Sigmoid colon (tissue), 7 donors: ENCODE measurements at places on chromosomes 1 and 21. TPM values are rescaled to one million over a fixed set of nuclear protein-coding genes. Genes with fewer than 3 reads are reported as not detected.

KRTAP10-6 gene
- not detected for polyA plus RNA-seq

NT5C1A gene
- not detected for polyA plus RNA-seq

CREB3L4 gene
- polyA plus RNA-seq: 7.9 TPM

DNAH14 gene
- 2.5 TPM for polyA plus RNA-seq

TFF2 gene
- 3.0 TPM for polyA plus RNA-seq

GLIS1 gene
- polyA plus RNA-seq: not detected

DCDC2B gene
- polyA plus RNA-seq: not detected

AKNAD1 gene
- not detected for polyA plus RNA-seq

TTC39A gene
- polyA plus RNA-seq: 65.5 TPM

DAB1 gene
- polyA plus RNA-seq: under 0.01 TPM

HAO2 gene
- not detected for polyA plus RNA-seq

SPATA17 gene
- polyA plus RNA-seq: not detected

PTPN14 gene
- 0.60 TPM for polyA plus RNA-seq
